Activated CD8-positive, alpha-beta T cell treated with anti-CD3 and anti-CD28 coated beads, Interleukin-2, amount 10 ng/mL, durations not matched to agents 7 days and 5 days (primary cell): ENCODE measurements at places on chromosomes 7 and 10. TPM values are rescaled to one million over a fixed set of nuclear protein-coding genes. Genes with fewer than 3 reads are reported as not detected.

DNA sequence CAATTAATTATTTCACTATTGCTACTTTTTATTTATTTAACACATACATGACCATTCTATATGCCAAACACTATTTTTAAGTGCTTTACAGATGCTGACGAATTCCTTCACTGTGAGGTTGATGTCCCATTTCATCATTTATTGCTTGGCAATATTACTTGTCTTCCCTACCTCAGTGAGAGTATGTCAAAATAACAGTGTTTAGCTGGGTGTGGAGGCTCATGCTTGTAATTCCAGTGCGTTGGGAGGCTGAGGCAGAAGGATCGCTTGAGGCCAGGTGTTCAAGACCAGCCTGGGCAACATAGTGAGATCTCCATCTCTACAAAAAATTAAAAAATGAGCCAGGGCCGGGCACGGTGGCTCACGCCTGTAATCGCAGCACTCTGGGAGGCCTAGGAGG, 19.8 kb upstream of the MRC1 start:
- H3K4me3 ChIP-seq = no peak overlapping the region
- H3K36me3 ChIP-seq = no peaks in the 10 kb centered on the region
- H3K4me1 ChIP-seq = peaks cover 4% of the 10 kb centered on the region
- no peak overlapping the region for H3K27ac ChIP-seq

DNA sequence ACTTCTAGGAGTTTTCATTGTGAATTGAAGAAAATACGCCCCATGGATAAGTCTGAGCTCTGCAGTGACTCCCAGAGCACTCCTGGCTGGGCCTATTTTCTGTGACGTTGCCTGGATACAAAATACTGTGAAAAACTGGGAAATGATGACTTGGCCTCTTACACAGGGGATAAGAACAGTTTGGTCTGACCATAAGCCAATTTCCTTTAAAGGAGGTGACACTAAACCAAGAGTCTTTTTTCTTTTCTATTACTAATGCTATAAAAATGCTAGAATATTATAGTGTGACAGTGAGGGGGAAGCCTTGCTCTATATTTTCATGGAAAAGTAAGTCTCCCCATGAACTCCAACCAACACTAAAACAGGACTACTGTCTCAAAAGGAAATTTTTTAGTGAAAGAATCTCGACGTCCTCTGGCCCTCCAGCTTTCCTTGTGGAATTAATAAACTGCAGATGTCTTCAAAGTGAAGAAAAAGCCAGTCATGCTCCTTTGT, 45.5 kb downstream of the MYOF start:
- H3K27me3 ChIP-seq = no peaks in the 10 kb centered on the region
- no peak for DNase-seq

GRCh38 chr7:150566123-150566522, 1.1 kb upstream of the GIMAP4 start:
- peak overlapping the region; percentile 88 for H3K4me3 ChIP-seq
- H3K27ac ChIP-seq = no peak overlapping the region
- no peak for DNase-seq
- H3K36me3 ChIP-seq = peaks cover 57% of the 10 kb centered on the region
- H3K4me1 ChIP-seq = peaks cover 59% of the 10 kb centered on the region

DNA sequence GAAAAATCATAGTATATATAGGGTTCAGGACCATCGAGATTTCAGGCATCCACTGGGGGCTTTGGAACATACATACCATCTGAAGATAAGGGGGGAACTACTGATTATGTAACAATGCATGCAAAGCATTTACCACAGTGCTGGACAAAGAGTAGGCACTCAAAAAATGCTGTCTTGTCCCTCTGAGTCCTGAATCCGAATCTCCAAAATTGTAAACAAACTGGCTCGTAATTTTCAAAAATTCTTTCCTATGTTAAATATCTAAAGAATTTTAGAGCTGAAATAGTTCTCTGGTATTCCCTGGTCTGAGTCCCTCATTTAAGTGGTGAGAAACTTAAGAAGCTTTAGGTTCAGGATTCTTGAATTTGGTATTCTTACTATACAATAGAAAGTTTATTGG, 167.8 kb upstream of the ASAH2 start:
- H3K4me3 ChIP-seq = peak overlapping the region; percentile 85
- peaks cover 2% of the 10 kb centered on the region for H3K36me3 ChIP-seq
- H3K27me3 ChIP-seq = no peaks in the 10 kb centered on the region
- H3K4me1 ChIP-seq = peaks cover 39% of the 10 kb centered on the region
- DNase-seq = no peak

DNA sequence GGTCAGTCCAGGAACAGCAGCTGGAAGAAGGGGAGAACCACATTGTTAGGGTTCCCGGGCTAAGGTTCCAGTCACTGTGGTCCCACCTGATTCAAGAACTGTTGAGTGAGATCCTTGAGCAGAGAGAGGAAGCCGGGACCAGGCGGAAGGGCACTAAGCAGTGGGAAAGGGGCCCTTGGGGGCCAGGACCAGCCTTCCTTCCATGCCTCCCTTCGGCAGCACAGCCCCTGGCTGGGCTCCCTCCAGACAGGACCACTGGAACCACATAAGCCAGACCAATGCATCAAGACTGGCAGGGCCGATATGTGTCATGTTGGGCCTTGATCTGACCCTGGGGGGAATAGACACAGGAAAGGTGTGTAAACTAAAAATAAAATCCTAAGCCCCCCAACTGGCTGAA, 103.9 kb downstream of the STRA8 start:
- no peaks in the 10 kb centered on the region for H3K4me1 ChIP-seq
- no peak overlapping the region for H3K4me3 ChIP-seq
- DNase-seq = no peak
- H3K27me3 ChIP-seq = no peaks in the 10 kb centered on the region

Gene GNGT1
- total RNA-seq = not detected
